Lung (tissue), 17 donors: ENCODE measurements at places on chromosomes 3 and 15. TPM values are rescaled to one million over a fixed set of nuclear protein-coding genes. Genes with fewer than 3 reads are reported as not detected.

DNA sequence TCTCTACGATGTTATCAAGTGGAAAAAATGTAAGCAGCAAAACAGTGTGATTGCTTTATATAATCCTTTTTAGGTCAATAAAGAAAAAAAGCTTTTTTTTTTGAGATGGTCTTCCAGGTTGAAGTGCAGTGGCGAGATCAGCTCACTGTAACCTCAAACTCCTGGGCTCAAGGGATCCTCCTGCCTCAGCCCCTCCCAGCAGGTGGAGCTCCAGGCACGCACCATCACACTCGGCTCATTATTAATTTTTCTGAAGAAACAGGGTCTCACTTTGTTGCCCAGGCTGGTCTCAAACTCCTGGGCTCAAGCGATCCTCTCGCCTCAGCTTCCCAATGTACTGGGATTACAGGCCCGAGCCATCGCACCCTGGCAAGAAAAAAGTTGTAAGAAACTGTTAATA lies 17.3 kb downstream of the RNF168 start:
- DNase-seq, result no peak

DNA sequence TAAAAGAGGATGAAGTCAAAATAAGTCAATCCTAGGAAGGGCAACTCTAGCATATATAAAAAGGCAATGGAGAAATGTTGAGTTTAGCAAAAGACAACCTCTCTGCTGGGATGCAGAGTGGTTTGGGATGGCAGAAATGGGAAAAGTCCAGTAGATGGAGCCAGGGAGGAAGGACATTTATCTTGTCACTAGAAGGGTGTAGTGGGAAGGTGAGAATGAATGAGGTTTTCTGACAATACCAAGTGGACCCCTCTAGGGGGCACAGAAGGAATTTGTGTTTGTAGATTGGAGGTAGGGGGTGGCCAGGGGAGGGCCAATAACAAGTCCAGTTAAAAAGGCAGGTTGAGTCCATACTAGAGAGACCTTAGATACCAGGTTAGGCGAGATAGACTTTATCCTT lies 80.0 kb downstream of the THSD4 start:
- no peak for DNase-seq

The SLC9C1 gene
- 0.12 TPM for total RNA-seq

GRCh38 chr3:110344897-110345767 lies 726.5 kb upstream of the NECTIN3 start:
- DNase-seq, result peak; percentile 42

DNA sequence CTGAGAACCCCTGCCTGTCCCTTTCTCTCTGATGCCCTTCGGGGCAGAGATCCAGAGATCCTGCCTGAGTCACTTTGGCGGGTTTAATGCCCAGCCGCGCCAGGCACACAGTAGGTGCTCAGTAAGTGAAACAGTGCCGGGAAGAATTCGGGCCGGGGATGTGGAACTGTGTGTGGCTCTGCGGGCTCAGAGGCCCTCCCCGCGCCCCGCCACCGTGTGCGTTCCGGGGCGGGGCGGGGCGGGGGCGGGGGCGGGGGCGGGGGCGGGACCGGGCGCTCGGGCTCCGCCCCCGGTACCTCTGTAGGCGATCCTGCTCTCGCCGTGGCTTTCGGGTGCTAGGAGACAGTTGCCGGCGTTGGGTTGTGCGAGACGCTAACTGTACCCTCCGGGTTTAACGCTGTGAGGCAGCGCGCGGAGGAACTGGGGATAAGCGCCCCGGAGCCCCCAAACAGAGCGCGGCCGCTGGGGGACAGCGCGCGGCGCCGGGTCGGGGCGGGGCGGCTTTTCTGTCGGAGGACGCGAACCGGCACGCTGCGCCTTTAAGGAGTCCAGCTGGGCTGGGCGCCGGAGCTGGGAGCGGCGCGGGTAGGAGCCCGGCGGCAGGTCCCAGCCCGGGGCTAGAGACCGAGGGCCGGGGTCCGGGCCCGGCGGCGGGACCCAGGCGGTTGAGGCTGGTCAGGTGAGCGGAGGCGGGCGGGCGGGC lies at the start of gene ABHD6:
Gene ABHD6 (plus strand): TSS at position 555 of the 703 bp plus-strand sequence. CDS start 18,795 bp downstream, outside the sequence.
- DNase-seq, result peak; percentile 80

DNA sequence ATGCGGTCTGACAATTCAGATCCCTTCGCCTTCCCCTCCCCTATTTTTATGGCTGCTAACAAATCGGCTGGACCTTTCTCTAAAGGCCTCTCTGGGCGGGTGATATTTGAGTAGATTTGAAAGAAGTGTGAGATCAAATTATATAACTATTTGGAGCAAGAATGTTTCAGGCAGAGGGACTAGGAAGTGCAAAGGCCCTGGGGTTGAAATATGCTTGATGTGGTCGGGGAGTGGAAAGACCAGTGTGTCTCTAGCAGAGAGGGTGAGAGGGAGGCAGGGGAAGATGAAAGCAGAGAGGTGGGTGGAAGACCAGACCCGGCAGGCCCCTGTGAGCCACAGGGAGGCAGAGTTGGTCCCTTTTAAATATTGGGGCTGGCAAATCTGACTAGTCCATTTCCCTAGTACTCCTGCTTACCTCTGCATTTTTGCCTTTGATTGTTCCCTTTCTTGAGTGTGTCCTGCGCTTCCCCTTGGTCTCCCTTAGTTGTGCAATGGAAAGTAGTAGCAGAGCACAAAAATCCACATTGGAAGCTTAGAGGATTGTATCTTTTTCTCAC lies 32.3 kb downstream of the SLCO3A1 start:
- DNase-seq, result no peak
